Right ventricle myocardium superior (tissue), 1 donor: ENCODE measurements at places on chromosomes 6 and 20. TPM values are rescaled to one million over a fixed set of nuclear protein-coding genes. Genes with fewer than 3 reads are reported as not detected.

DNA sequence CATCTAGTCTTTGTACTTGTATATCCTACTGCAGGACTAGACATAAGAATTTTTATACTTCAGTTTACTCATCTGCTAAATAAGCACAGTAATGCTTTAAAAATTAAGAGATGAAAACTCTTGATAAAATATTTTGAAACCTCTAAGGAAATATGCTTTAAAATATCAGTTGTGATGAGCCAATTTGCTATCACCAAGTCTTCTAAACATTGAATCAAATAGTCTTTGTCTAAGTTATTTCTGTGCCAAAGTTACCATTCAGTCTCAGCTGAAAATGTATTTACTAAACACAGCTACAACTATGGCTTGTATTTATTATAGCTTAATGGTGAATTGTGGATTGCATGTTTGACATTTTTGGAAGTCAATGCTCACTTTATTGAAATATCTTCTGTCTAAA, 46.2 kb upstream of the RFPL4B start:
- no peak for DNase-seq

Gene MDFI
- 1.1 TPM for total RNA-seq

GRCh38 chr6:75499640-75500039, 6.0 kb upstream of the FILIP1 start:
- DNase-seq, result no peak

DNA sequence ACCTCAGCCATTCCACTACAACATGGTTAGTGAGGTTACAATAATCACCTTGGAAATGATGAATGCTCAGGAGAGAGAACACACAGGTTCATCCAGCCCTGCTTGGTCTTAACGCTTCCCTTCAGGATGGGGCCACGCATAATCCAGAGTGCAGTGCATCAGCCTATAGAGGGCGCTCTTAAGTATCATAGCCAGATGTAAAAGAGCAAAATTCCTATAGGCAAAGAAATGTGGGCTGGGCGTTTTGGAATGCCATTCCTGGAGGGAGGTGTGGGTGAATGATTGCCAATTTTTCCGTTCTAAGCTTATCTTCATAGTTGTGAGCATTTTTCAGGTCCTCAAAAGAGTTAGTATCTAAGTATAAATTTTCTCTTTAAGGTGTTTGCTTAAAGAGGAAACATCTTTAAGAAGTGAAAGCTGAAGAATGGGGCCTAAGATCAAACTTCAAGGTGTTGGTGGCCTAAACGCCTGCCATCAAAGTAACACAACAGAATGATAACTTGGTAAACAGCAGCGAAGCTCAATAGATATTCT, 1.8 kb downstream of the RIPOR2 start:
- no peak for DNase-seq

GRCh38 chr6:72941751-72942150, 283.5 kb downstream of the KHDC1L start:
- no peak for DNase-seq

GRCh38 chr6:138001750-138002349, 105.4 kb downstream of the PERP start:
- DNase-seq, result peak; percentile 57

- DNase-seq, result no peak
Observed at GRCh38 chr6:138685257-138685656, 88.3 kb upstream of the CCDC28A start.

DNA sequence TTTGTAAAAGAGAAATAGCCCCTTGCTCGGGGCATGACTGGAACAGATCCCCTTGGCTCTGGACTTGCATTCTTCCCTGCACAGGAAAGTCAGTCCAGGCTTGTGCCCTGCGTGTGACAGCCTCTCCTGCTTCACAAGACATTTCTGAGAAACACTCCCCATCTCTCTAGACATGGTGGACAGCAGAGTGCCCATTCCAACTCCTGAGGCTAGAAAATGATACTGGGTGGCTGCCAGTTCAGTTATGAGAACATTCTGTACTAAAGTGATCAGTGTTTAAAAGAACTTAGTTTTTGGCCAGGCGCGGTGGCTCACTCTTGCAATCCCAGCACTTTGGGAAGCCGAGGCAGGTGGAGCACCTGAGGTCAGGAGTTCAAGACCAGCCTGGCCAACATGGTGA, 41.3 kb downstream of the TGM3 start:
- DNase-seq, result no peak

GRCh38 chr6:21115111-21115510, 478.4 kb upstream of the SOX4 start:
- no peak for DNase-seq

- no peak for DNase-seq
Observed at GRCh38 chr20:24361541-24361940, 107.9 kb upstream of the SYNDIG1 start.

GRCh38 chr6:4962905-4963304, 40.9 kb downstream of the RPP40 start:
- DNase-seq, result no peak

Gene CLVS2
- total RNA-seq, result 0.11 TPM

GRCh38 chr6:139446138-139446715, 71.8 kb upstream of the CITED2 start:
- DNase-seq, result no peak

Gene MYB
- total RNA-seq, result 0.22 TPM
